Natural killer cell treated with Interleukin-12 subunit alpha and Interleukin-12 subunit beta and Interleukin-15 and Interleukin-18, amount 100 ng/mL, for 72 hours (primary cell): ENCODE measurements at places on chromosomes 2 and 18. TPM values are rescaled to one million over a fixed set of nuclear protein-coding genes. Genes with fewer than 3 reads are reported as not detected.
A peak's percentile ranks its signal among the peaks of the same experiment; 100 is the strongest.

GRCh38 chr2:147945660-147946059 lies 74.9 kb downstream of the ORC4 start:
- no peak overlapping the region for H3K4me3 ChIP-seq
- H3K4me1 ChIP-seq = no peaks in the 10 kb centered on the region
- peaks cover 4% of the 10 kb centered on the region for H3K36me3 ChIP-seq
- no peak overlapping the region for H3K27ac ChIP-seq
- no peak for DNase-seq

SP140 gene
- 55.3 TPM for total RNA-seq

LIMS3 gene
- 1.0 TPM for total RNA-seq

- H3K27ac ChIP-seq = no peak overlapping the region
- H3K36me3 ChIP-seq = no peaks in the 10 kb centered on the region
- no peaks in the 10 kb centered on the region for H3K4me1 ChIP-seq
- no peak overlapping the region for H3K4me3 ChIP-seq
Observed at GRCh38 chr2:218003981-218004419, 1.2 kb upstream of the TNS1 start.

DNA sequence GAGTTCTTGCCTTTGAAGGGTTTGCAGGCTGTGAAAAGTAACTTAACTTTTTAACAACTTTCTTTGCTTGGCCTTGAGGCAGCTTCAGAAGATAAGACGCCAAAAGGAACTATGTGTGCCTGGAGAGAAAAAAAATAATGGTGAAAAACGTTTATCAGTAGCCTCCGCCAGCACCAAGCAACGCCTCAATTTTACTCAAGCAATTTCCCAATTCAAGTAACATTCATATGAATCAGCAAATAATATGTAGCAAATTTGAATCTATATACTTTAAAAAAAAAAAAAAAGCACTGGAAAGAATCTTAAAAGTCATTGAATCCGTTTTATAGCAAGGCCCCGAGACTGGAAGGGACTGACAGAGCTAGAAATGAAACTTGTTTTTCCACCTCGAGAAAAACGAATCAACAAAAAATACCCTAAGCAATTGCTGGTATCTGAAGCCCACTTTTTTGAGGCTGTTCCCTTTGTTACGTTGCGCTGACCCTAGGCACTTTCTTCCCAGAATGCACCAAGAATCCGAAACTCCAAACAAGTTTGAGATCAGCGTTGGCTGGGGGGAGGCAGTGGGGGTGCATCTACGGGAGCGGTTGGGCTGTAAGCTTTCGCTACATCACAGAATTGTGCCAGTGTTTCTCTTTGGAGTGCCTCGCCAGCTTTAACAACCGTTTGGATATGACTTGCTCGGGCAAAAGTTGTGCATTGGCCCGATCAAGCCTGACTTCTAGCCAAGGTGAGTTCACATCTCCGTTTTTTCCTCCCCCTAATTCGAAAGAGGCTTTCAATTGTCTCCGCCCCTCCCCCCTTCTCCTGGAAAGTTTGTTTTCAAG lies 2.7 kb upstream of the TGIF1 start:
- DNase-seq = no peak
- H3K27ac ChIP-seq = peak overlapping the region; percentile 99
- H3K27me3 ChIP-seq = peaks cover 2% of the 10 kb centered on the region
- H3K36me3 ChIP-seq = no peaks in the 10 kb centered on the region
- H3K4me1 ChIP-seq = peaks cover 14% of the 10 kb centered on the region

GPR39 gene
- not detected for total RNA-seq

DNA sequence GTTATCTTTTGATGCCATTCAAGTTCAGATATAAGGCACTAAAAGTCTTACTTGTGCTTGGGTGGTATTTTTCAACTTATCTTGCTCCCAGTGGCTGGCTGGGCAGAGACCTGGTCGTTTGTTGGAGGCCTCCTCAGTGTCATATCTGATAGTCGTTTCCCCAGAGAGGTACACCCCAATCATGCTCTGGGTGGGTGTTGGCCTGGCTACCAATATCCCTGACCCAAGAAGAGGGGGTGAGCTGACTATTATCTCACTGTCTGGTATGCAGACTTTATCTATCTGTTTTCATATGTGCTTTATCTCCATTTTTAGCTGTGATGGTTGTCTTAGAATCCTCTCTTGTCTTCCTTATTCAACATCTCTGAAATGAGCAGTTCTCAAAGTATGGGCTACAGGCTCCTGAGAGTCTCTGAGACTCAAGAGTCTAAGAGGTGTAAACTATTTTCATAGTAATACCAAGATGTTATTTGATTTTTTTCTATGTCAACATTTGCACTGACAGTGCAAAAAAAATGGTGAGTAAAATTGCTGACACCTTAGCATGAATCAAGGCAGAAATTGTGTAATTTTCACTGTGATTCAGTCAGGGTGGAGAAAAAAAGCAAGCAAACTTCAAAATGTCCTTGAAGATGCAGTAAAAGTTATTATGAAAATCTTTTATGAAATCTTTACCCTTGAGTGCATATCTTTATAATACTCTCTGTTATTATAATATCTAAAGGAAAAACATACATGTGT lies 12.3 kb upstream of the PLEK start:
- H3K27me3 ChIP-seq = no peaks in the 10 kb centered on the region
- no peaks in the 10 kb centered on the region for H3K36me3 ChIP-seq
- DNase-seq = no peak
- H3K4me1 ChIP-seq = peaks cover 2% of the 10 kb centered on the region
- H3K27ac ChIP-seq = no peak overlapping the region

GRCh38 chr18:36217348-36217747 lies 30.1 kb downstream of the MOCOS start:
- H3K36me3 ChIP-seq = no peaks in the 10 kb centered on the region
- H3K4me1 ChIP-seq = no peaks in the 10 kb centered on the region
- no peak overlapping the region for H3K4me3 ChIP-seq
- no peak overlapping the region for H3K27ac ChIP-seq

GPAT2 gene
- total RNA-seq = 10.9 TPM

GRCh38 chr2:190343536-190344275 lies at the start of gene INPP1:
Gene INPP1, plus strand, starts transcription at chr2:190343589. Its CDS starts 16,514 bp downstream, at chr2:190360103.
- H3K27ac ChIP-seq = peak within 1 kb of the TSS; percentile 61
- peak; percentile 79 for DNase-seq
- peaks cover 16% of the 10 kb centered on the region for H3K4me1 ChIP-seq
- H3K4me3 ChIP-seq = peak within 1 kb of the TSS; percentile 89
- H3K36me3 ChIP-seq = no peaks in the 10 kb centered on the region
- no peaks in the 10 kb centered on the region for H3K27me3 ChIP-seq

CENPA gene
- 18.5 TPM for total RNA-seq

- no peak overlapping the region for H3K4me3 ChIP-seq
- DNase-seq = no peak
- H3K36me3 ChIP-seq = no peaks in the 10 kb centered on the region
- H3K27ac ChIP-seq = no peak overlapping the region
- H3K27me3 ChIP-seq = peaks cover 25% of the 10 kb centered on the region
Observed at GRCh38 chr2:226725126-226725860, 74.3 kb downstream of the IRS1 start.

AQP12A gene
- total RNA-seq = not detected

SPC25 gene
- total RNA-seq = 14.5 TPM

COL6A3 gene
- 0.11 TPM for total RNA-seq

SERPINB12 gene
- total RNA-seq = not detected

- no peak for DNase-seq
- no peaks in the 10 kb centered on the region for H3K27me3 ChIP-seq
- no peak overlapping the region for H3K4me3 ChIP-seq
- H3K27ac ChIP-seq = no peak overlapping the region
- H3K4me1 ChIP-seq = no peaks in the 10 kb centered on the region
- peaks cover 7% of the 10 kb centered on the region for H3K36me3 ChIP-seq
Observed at GRCh38 chr2:81529944-81530343, 1225.4 kb upstream of the LRRTM1 start.

RTP5 gene
- total RNA-seq = not detected

IL37 gene
- not detected for total RNA-seq

COL5A2 gene
- total RNA-seq = 0.14 TPM

- H3K4me3 ChIP-seq = no peak overlapping the region
- no peak overlapping the region for H3K27ac ChIP-seq
- DNase-seq = no peak
- peaks cover 6% of the 10 kb centered on the region for H3K4me1 ChIP-seq
- H3K36me3 ChIP-seq = peaks cover 37% of the 10 kb centered on the region
Observed at GRCh38 chr18:13018374-13018773, 27.2 kb downstream of the CEP192 start.

- H3K36me3 ChIP-seq = no peaks in the 10 kb centered on the region
- no peak overlapping the region for H3K27ac ChIP-seq
- H3K27me3 ChIP-seq = no peaks in the 10 kb centered on the region
- no peaks in the 10 kb centered on the region for H3K4me1 ChIP-seq
- no peak for DNase-seq
- H3K4me3 ChIP-seq = no peak overlapping the region
Observed at GRCh38 chr2:225487878-225488416, 88.4 kb downstream of the NYAP2 start.
